Mesothelial cell of epicardium (in vitro differentiated cells): ENCODE measurements at places on chromosomes 1 and 21.

DNA sequence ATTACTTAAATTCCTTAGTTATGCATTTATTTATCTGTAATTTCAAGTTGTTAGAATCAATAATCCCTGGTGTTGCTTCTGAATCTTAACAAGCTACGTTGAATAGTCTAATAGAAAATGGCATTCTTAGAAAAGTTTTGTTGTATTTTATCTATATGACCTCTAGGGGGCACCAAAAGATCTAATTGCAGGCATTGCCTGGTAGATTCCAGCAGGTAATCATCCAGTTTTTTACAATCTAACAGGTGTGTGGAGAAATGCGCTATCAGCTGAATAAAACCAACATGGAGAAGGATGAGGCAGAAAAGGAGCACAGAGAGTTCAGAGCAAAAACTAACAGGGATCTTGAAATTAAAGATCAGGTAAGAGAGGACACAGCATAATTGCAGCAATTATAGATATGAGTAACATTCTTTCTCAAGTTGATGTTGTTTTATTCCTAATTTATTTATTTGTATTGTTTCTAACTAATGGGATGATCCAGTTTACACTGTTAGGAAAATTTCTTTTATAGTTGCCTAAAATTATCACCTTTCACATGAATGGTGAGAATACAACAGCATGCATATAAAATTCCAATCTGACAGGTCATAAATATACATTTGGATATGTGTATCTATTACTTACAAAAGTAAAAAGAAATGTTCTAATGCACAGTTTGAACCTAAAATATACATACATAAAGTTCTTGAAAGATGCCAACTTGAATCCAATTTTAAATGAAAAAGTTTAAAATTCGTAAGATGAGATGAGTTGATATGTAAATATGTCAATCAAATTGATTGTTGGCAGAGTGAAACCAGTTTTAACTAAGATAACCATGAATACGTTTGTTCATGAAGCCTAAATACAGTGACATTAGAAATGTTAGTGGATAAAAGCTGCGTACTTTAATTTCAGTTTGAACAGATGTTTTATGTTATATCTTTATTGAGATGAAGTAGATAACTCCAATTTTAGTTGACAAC, 88.4 kb downstream of the SDCCAG8 start:
- DNase-seq, result no peak

DNA sequence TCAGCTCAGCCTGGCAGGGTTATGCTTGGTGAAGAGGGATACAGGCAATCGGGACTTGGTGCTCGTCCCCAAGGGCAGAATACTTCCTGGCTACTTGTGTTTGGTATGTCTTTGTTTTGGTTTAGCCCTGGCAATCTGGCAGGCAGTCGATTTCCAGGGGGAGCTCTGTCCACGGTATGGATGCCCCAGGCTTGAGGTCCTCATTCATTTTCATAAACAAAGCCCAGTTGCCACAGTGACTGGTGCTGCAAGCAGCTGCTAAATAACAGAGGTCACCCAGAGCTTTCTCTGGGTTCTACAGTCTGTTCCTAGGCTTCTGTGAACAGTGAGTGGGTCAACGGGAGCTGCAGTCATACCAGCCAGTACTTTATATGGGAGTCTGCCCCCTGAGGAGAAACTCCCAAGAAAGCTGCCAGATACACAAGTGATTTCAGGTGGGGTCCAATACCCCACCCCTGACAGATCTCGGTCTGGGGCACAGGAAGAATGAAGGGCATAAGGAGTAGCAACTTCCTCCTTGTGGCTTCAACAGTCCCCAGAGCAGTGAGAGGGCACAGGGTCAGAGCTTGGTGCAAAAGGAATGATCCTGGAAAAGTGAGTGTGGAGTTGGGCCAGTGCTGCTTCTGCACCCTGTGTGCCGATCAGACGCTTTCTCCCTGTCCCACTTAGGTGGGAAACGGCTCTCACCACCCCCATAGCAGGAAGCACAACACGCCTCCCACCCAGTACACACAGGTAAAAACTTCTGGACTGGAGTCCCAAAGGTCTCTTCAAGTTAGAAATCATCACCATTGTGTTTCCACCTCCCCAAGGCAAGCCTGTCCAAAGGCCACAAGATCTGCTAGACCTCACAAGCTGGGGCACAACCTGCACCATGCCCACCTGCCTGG, 55.5 kb downstream of the TGFBR3 start:
- no peak for DNase-seq

- no peak for DNase-seq
These were observed 48.3 kb downstream of the C1orf198 start for GRCh38 chr1:230819976-230820375.

DNA sequence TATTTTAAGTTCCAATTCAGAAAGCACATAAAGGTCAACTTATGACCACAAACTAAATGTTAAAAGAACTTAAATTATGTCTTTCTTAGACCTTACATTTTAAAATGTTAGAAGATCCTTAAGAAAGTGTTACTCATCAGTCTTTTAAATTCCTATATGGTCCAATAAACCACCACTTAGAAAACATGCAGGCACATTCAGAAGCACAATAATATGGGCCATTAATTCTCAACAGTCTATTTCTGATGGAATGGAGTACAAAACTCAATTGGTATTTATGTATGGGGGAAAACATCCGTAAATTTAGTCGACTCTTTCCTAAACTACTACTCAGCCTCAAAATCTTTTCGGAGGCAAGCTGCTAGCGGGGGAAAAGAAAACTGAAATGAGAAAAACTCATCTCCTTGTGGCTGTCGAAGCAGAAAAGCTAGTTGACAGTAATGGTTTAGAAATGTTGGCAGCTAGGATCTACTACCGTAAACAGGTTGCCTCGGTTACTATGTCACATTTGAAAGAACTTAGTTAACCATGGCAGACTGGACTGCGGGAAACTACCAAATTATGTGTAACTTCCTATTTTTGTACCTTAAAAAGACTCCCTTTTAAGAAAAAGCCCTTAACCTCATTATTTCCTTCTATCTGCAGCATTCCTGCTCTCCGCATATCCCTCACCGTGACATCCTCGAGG, 1.0 kb downstream of the TRMT1L start:
- DNase-seq, result no peak

- no peak for DNase-seq
These were observed 6.7 kb downstream of the ELF3 start for GRCh38 chr1:202016811-202017748.

DNA sequence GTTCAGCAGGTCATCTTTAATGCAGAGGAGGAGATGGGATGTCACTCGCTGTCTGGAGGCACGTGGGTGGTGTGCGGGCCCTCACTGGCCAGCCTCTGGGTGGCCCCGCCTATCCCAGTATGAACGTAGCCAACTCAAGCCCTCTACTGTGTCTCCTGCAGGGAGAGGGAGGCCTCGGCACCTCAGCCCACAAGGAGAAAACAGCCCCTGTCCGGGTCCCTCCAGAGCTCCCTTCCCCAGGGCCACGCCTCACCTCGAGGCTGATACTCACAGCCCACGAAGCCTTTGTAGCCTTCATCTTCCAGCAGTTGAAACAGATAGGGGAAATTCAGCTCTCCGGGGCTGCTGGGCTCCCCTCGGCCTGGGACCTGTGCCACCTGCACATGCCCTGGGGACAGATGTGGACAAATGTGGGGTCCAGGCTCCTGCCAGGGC, 2.6 kb downstream of the HYI start:
- no peak for DNase-seq

GRCh38 chr1:174039027-174039426, 16.9 kb upstream of the RC3H1 start:
- no peak for DNase-seq

DNA sequence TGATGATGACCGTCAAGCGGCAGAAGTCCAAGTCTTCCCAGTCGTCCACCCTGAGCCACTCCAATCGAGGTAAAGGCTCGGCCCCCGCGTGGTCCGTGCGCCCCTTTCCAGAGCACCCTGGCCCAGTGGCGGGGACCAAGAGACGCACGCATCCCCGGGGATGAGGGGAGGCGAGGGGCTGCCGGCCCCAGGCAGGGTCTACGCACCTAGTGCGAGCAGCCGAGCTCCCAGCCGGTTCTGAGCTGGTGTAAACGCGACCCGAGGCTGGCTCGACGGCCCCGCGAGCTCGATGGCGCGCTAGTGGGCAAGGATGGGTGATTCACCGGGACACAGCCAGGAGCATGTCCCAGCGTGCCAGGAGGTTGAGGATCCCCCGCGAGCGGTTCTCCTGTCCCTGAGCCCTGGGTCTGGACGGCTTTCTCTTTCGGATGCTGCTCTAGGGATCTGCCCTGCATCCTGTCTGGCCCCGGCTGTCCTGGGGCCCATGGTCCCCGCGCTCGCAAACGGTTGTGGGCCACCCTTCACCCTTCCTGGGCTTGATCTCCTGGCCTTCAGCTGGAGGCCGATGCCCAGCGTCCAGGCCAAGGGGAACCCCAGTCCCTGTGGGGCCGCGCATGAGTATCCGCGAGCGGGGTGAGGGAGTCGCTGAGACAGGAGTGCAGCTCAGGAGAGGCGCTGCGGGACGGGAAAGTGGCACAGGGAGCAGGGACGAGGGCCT, 689 bp downstream of the PKP1 start:
- no peak for DNase-seq

DNA sequence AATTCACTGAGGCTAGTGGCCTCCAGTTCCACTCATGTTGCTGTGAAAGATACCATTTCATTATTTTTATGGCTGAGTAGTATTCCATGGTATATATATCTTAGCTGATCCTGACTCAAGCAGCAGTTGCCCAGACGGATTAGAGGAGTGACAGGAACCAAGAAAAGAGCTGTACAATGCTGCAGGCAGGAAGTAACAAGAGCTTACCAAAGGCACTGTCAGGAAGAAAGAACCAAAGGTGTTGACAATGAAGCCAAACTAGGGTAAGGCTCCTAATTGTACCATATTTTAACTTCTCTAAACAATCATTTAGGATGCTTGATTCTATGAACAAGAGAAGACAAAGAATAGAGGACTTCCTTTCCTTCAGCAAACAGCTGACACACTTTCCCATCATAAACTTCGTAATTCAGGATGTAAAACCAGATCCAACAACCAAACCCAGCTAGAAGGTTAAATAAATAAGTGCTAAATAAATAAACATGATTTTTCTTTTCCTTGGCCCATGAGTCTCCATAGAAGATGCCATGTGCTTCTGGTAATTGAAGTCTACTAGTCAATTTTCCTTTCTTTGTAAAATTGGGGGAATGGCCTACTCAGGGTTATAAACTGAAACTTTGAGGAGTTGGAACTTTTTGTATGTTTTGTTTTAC, 248.2 kb upstream of the SGIP1 start:
- DNase-seq, result no peak
